ENCODE measurements at places on chromosomes 7 and 10.

DNA sequence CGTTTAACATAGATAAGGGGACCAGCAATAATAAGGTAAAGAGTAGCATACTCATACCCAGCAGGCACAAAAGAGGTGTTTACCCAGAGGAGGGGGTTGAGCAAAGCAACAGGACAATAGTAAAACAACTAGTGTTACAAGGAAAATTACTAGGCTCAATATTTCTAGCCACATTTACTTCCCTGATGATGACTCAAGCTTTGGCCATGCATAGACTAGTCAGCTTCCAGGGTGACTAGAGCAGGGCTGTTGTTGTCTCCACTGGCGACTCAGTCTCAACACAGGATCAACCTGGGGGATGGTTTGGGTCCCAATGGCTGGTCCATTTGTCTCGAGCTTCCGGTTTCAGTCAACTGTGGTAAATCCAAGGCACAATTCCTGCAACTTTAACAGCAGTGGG, 217.7 kb upstream of the KCND2 start:
- no peak for DNase-seq

GRCh38 chr7:148607151-148607661, 16.6 kb downstream of the C7orf33 start:
- no peak for DNase-seq

DNA sequence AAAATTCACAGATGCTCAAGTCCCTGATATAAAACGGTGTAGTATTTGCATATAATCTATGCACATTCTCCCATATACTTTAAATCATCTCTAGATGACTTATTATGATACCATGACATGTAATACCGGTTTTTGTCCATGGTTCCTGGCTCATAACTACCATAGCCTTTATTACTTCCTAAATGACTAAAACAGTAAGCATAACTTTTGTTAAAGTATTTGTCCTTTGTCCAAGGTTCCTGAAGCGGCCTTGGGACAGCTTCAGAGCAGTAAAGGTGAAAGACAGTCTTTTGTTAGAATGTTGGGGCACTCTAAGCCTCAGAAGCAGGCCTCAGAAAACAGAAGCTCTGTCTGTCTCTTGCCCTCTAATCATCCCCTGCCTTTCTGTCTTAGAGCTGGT, 4.0 kb downstream of the CRCP start:
- DNase-seq: no peak

GRCh38 chr7:64869121-64869725, 33.9 kb upstream of the ZNF273 start:
- DNase-seq: no peak

GRCh38 chr10:71731791-71732190, 12.2 kb upstream of the C10orf105 start:
- DNase-seq: no peak

- DNase-seq: no peak
These were observed 2.4 kb downstream of the MOGAT3 start for GRCh38 chr7:101198476-101198875.

DNA sequence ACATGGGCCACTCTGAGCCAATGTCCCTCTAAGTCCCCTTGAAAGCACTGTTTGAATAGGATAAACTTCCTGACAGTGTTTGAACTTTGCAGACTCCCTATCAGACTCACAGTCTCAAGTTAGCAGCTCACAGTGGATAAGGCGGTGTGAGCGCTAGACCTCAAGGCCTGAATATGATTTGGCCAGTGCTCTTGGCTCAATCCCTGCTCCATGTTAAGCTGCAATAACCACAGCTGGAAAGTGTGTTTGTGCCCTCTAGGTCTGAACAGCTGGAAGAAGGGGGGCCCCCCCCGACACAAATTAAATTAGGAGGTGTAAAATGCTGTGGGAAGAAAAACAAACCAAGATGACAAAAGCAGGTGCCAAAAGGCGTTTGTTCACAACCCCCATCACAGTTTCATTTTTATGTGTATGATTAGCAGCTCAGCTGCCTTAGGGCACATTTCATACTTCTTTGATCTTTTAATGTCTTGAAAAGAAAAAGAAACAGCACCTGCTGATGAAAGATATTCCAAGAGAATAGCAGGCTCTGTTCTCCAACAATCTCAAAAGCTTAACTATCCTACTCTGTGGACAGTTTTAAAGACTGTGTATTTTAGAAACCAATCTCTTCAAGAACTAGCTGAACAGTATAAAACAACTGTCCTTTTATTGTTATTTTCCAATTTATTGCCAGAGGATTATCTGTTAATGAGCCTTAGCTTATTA, 167.6 kb downstream of the SNX13 start:
- DNase-seq: no peak

GRCh38 chr7:131111081-131111576, 216.5 kb upstream of the MKLN1 start:
- no peak for DNase-seq

GRCh38 chr10:119209035-119209735, 1.8 kb downstream of the GRK5 start:
- no peak for DNase-seq

DNA sequence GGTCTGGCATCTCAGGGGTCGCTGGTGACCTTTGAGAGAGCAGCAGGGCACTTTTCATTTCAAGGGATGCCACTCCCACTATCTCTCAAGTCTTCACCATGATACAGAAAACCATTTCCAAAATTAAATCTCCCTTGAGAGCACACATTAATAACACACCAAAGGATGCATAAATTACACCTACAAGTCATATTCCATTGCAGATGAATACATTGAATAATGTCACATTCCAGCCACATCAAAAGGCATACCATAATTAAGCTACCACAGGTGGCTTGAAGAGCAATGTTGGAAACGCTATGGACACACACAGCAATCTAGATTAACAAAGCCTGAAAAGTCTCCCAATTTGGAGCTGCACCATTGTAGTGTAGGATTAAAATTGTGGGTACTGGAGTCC, 353.3 kb upstream of the ZMIZ1 start:
- no peak for DNase-seq

- DNase-seq: no peak
These were observed 14.6 kb downstream of the ITGB1 start for GRCh38 chr10:32943395-32943794.

- no peak for DNase-seq
These were observed 344.4 kb upstream of the PODXL start for GRCh38 chr7:131900785-131901287.

- no peak for DNase-seq
These were observed 30.2 kb upstream of the C10orf53 start for GRCh38 chr10:49649294-49649693.

- DNase-seq: no peak
These were observed 31.0 kb downstream of the PON3 start for GRCh38 chr7:95365151-95365550.

DNA sequence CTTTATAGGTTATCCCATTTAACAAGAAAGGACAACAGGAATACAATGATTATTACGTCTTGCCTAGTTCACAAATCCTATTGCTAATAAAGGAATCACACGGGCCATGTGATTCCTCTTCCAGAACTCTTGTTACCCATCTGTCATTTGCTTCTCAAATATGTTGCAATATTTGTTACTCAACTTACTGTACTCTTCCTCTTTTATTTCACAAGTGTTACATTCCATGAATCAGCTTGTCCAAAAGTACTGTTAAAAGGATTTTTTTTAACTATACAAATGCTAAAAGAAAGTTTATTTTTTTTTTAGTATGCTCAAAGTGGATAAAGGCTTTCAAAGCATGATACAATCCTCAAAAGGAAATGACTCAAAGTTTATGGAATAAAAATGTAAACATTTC, 3.9 kb upstream of the CD36 start:
- DNase-seq: no peak

DNA sequence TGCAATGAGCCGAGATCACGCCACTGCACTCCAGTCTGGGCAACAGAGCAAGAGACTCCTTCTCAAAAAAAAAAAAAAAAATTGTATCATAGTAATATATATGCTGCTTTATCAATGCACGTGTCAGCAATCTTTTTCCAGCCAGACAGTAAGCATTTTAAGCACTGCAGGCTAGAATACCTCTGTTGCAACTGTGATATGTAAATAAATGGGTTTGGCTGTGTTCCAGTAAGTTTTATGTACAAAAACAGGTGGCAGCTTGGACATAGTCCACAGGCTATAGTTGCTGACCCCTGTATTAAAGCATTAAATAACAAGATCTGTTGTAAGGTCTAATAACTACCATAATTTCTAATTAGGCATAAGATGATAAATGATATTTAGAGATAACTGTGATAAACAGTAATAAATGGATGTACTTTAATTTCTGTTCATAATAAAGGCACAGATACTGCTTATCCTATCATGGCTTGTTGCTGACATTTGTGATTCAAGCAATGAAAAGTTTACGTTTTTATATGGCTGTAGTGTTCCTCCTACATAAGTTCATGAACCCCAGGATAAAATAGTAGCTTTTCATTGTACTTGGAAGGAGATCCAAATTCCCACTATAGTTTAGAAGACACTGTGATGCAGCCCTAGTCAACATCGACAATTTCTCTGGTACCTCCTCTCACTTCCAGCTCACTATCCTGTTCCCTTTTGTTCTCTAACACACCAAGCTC, 161.4 kb downstream of the ELMO1 start:
- no peak for DNase-seq

GRCh38 chr7:87067788-87068187, 8.3 kb upstream of the ELAPOR2 start:
- no peak for DNase-seq

DNA sequence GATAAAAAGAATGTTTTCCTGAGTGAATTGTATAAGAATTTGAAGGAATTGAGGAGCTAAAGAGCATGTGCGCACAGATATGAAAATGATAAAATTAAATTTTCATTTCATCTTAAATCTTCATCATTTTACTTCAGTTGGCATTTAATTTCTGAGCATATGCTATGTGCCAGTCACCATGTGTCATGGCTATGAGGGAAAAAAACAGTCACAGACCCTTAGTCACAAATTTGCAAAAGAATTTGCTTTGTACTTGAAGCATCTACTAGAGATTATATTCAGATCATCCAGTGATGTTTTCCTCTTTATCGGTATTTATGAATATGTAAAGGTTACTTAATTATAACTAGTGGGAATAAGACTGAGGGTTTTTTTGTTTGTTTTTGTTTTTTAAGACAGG, 29.8 kb downstream of the VCL start:
- DNase-seq: no peak

GRCh38 chr10:6741541-6741941, 161.5 kb upstream of the PRKCQ start:
- no peak for DNase-seq
